ENCODE measurements at places on chromosomes 4 and X.

GRCh38 chr4:59973492-59973891 lies 1226.6 kb upstream of the ADGRL3 start:
- no peak for DNase-seq

DNA sequence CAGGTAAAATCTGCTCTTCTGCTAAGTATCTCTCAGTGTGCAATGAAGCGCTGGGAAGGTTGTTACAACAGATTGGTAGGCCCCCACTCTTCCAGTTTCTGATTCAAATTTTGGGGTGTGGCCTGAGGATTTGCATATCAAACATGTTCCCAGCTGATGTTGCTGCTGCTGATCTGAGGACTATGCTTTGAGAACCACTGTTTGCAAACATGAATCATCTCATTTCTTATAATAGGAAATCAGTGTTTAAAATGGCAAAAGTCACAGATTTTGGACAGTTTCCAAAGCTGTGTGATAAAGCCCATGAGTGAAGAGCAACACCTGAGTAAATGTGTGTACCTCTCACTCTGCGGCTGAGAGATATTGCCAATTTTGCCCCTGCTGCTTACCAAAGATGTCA lies 36.2 kb upstream of the NDNF start:
- DNase-seq, result no peak

DNA sequence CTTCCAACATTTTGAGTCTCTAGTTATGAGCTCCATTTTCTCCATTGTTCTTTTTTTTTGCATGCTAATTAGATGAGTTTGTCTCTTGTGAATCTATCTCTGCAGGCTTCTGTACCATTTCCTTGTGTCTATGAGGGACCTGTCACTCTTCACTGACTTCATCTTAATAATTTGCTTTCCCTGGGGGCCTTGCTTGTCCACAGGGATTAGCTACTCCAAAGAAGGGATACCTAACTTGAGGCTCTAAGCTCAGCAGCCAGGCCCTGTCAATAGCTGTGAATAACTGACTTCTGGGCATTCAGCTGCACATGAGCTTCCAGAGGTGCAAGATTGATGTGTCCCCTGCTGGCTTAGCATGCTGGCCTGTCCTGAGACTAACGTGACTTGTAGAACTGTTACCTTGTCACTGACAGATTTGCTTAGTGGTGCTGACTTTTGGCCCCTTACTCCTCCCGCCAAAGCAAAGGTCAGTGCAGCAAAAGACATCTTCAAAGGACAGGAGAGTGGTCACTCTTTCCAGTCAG lies 124.6 kb downstream of the AFF2 start:
- DNase-seq, result no peak

DNA sequence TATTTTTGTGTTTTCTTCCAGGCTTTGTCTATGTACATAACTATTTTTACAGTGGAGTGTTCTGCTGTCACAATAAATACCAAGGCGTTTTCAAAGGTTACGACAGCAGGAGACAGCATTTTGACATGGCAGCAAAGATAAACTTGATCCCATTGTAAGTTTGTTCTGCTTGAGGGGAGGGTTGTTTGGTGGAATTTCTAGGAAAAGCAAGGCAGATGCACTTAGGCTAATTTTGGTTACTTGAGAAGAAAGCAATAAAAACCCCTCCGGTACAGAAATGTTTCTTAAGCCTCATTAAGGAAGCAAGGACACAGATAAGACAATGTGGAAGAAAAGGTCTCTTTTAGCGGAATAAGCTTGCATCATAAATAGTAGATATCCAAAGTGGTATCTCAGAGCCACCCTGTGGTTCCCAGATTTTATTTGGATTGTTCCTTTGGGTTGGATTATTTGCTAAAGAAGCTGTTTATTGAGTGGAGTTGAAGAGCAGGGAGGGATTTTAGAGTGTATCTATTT lies 54.3 kb downstream of the CLCN5 start:
- DNase-seq, result no peak

DNA sequence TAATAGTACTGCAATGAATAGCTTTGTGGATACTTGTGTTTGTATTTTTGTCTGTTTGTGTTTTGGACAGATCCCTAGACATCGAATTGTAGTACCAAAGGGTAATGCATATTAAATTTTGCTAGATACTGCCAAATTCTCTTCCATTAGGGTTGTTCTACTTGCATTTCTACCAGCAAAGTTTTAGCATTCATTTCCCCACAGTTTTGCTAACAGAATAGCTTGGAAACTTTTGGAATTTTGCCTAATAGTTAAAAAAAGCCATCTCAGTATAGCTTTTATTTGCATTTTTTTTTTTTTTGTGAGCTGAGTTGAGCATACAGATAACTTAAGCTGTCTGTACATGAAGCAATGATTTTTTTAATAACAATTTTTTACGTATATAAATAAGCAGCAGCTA lies 1084.9 kb downstream of the ADGRL3 start:
- no peak for DNase-seq

GRCh38 chrX:10235851-10236250 lies 79.1 kb downstream of the CLCN4 start:
- DNase-seq, result no peak

DNA sequence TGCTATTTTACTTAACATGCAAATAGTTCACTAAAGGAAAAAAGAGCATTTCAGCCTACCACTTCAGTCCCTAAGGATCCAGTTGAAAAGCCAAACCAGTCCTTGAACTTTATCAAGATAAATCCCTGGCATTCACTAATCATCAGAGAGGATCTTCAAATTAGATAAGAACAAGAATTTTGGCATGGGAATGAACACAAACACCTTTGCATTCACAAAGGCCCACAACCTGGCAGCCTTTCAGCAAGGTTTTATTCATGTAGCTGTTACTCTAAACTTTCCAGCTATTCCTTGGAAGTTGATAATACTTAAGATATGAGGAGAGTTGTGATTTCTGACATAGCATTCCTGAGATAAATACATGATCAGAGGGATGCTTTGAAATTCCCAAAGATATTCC lies 193.4 kb downstream of the LRBA start:
- DNase-seq, result no peak

DNA sequence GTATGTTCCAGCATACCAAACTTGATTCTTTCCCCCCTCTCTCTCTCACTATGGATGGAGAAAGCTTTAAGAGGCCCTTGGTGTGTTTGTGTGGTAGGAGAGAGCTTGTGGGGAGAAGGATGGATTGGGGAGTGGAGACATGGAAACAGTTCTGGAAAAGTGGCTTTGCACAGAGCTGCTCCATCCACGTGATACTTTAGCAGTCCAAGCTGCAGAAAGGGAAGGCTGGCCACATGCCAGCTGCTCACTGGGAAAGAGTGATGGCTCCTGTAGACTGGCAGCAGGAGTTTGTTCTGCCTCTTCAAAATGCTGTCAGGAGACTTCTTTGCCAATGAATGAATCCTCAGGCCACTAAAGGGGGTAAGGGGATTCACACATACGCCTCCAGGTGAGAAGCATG lies 21.7 kb upstream of the SEC24B start:
- DNase-seq, result no peak
